DMS153 (cell line): ENCODE measurements at places on chromosomes 1 and 21.
A peak's percentile ranks its signal among the peaks of the same experiment; 100 is the strongest.

DNA sequence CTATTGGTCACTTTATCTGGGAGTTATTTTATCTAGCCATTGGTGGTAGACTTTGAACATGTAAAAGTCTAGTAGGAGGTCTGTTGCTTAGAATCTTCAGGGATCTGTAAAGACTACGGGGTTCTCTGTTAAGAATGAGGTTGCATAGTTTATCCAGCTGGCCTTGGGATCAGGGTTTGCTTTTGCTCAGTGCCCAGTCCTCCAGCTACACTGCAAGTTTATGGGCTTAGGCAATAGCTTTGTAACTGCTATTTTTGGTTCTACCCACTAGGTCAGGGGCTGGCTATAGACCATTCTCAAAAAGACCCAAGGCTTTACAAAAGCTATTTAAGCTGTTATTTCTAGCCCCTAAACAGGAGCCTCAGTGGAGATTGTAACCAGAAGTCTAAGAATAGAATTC, 9.8 kb downstream of the SH3GLB1 start:
- no peak for DNase-seq

GRCh38 chr1:34684266-34684665, 70.6 kb upstream of the GJB5 start:
- peak; percentile 41 for DNase-seq

DNA sequence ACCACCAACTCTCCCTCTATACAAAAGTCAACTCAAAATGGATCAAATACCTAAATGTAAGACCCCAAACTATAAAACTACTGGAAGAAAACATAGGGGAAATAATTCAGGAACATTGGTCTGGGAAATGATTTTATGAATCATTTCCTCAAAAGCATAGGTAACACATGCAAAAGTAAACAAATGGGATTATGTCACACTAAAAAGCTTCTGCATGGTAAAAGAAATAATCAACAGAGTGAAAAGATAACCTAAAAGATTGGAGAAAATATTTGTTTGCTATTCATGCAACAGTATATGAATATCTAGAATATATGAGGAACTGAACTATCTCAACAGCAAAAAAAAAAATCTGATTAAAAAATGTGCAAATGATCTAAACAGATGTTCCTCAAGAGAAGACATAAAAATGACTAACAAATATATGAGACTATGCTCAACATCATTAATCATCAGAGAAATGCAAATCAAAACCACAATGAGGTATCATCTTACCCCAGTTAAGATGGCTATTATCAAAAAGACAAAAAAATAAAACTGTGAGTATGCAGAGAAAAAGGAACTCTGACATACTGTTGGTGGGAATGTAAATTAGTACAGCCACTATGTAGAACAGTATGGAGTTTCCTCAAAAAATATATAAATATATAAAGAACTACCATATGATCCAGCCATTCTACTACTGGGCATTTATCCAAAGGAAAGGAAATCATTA, 47.8 kb downstream of the VCAM1 start:
- DNase-seq: no peak

DNA sequence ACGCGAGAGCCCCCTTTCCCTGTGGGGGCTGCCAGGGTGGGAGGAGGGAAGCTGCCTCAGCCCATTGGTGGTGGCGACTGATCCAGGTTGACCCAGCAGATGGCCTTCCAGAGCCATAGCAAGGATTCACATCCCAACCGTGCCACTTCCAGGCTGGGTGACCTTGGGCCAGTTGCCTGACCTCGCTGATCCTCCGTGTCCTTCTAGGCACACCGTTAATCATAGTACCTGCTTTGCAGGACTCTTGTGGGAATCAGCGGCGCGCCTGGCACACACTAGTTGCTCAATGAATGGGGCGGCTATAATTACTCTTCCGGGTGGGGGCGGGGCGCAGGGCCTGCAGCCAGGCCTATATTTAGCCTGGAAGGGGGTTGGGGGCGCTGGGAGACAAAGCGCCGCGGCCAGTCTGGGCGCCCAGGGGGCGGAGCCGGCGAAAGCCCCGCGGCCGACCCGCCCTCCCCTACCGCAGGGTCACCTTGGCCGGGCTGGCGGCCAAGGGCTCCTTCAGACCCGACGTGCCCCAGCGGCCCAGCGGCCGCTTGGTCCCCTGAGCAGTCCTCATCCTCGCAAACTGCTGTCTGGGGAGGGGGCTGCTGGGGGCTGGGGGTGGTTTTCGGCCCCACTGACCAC, 5.1 kb downstream of the HSPB7 start:
- no peak for DNase-seq

GRCh38 chr1:2172012-2172411, 22.6 kb downstream of the FAAP20 start:
- no peak for DNase-seq

DNA sequence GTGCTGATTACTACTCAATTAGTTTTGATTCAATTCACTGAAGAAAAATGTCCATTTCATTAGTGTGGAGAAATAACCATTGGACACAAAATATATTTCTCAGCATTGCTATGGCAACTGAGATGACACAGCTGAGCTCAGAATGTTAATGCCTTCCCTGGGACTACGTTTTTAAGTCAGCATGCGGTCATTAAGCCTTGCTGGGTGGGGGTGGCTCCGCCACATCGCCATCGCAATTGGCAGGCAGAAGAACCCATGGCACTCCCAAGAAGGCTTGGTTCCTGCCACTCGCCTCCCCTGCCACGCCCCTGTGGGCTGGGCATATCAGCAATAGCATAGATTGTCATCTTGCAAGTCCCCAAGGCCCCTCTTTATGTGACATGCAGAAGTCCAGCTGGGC, 256.7 kb upstream of the CAMK1G start:
- DNase-seq: no peak

DNA sequence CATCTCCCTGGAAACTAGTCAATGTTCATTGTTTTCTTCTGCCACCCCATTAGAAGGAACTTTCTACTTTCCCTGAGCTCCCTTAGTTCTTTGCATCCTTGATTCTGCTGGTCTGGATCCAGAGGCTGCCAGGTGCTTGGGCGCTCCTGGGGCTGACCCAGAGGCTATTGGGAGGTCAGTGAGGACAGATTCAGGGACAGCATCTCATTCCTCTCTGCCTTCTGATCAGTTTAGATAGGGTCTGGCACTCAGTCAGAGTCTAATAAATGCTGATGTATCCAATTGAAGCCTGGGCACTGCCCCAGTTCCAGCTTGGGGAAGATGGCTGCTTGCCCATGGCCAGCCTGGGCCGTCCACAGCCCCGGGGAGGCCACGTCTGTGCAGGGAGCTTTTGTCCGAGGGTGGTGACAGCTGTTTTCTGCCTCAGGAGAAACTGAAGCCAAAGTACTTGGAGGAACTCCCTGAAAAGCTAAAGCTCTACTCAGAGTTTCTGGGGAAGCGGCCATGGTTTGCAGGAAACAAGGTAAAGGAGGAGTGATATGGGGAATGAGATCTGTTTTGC, 2.3 kb downstream of the GSTM1 start:
- no peak for DNase-seq

DNA sequence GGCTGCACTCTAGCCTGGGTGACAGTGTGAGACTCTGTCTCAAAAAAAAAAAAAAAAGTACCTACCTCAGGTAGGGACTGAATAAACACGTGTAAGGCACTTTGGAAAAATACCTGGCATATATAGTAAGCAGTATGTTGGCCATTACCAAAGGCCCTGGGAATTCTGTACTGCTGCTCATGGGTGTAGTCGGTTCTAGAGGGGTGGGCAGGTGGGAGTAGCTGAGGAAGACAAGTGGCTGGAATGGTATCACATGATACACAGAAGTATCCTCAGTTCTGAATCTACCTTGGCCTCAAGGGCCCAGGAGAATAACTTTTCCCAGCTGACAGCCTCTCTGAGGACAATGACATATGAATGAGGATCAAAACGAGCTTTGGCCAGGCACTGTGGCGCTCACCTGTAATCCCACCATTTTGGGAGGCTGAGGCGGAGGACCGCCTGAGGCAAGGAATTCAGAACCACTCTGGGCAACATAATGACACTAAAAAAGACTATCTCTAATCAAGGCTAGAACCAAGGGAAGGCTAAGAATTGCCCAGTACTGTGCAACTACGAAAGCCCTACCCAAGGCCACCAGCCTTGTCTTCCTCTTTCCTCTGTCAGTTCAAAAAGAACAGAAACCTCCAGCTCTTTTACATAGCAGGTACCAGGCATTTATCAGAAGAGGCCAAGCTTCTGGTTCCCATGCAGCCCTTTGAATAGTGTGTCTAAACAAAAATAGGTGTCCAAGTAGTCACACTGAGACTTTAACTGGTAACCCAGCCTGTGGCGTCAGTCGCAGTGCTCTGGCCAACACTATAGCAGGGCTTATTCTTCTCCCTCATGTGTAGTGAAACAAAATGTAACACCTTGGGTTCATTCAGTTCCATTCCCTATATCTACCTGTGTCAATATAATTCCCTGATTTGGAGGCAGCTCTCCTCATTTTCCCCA, 10.2 kb downstream of the MMACHC start:
- DNase-seq: no peak

- no peak for DNase-seq
These were observed at the start of gene BNIPL for GRCh38 chr1:151036356-151036755. BNIPL (plus strand) TSS chr1:151036586; CDS start chr1:151036726, 140 bp downstream.

- DNase-seq: no peak
These were observed 141.4 kb downstream of the NR5A2 start for GRCh38 chr1:200168926-200169325.

DNA sequence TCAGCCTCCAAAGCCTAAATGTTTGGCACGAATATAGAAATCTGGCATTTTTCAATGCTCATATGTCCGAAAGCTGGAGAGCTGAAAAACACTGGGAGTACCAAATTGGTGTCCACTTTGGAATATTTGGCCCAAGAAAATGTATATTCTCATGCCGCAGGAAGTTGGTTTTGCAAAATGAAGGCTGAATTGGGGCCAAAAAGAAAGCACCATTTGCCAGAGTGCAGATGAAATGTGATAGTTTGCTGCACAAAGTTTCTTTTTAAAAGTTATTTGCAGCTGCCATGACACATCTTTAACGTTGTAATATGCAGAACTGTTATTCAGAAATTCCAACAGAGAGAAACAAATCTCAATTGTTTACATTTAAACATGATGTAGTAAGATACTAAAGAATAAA, 124.2 kb upstream of the LYPLAL1 start:
- DNase-seq: no peak
